ENCODE measurements at places on chromosomes 11 and 22.

- H3K27ac ChIP-seq, result peak overlapping the region; percentile 77
- peaks cover 41% of the 10 kb centered on the region for H3K4me1 ChIP-seq
- peak overlapping the region; percentile 47 for H3K4me3 ChIP-seq
Measured at GRCh38 chr22:37162221-37163095, 12.7 kb upstream of the IL2RB start.

DNA sequence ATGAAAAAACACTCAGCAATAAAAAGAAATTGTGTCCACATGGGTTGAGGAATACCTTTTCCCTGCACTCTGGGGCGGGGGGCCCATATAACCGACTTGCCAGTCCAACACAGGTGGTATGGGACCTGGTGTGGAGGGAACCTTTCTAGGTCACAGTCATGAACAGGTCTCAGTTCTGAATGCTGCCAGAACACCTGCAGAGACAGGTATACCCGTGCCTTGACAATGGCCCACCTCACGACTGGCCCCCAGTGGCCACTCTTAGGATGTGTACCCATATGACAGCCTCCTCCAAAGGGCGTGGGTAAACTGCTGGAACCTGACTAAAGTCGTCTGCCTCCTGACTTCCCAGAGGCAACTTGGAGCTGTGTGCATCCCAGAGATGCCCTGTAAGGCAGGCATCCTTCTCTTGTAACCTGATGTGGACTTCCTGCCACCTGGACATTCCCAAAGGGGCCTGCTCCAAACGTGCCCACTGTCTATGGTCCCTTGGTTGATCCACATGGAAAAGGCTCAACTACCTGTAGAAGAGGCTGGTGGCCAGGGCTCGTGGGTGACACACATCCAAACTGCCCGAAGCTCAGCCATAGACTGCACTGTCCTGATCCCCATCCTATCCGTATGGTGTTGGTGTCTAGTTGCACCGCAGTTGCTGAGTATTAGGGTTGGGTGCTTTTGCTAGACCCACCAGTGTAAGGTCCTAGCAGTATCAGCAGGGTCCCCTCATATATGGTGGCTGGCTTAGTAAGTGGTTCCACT, 859.3 kb downstream of the BRD1 start:
- no peaks in the 10 kb centered on the region for H3K36me3 ChIP-seq
- no peak overlapping the region for H3K27ac ChIP-seq
- peaks cover 9% of the 10 kb centered on the region for H3K27me3 ChIP-seq
- no peaks in the 10 kb centered on the region for H3K4me1 ChIP-seq
- no peak for DNase-seq

DNA sequence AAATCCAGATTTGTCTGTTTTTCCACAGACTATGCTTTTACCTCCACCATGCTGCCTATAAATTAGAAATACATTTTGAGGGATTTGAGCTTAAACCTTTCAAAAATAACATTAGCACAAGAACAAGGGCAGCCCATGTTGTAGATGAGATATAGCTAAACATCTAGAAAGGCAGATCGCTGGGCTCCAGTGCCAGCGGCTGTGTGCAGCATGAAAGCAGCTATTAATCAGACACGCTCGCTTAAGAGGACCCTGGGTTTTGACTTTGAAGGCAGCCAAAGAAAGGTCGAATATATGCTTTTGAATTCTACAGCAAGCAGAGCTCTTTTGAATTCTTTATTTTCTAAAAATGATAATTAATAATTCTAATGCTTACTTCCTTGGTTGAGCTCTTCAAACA, 684.0 kb downstream of the NELL1 start:
- no peak overlapping the region for H3K4me3 ChIP-seq
- no peaks in the 10 kb centered on the region for H3K27me3 ChIP-seq
- no peaks in the 10 kb centered on the region for H3K4me1 ChIP-seq
- H3K27ac ChIP-seq, result no peak overlapping the region

DNA sequence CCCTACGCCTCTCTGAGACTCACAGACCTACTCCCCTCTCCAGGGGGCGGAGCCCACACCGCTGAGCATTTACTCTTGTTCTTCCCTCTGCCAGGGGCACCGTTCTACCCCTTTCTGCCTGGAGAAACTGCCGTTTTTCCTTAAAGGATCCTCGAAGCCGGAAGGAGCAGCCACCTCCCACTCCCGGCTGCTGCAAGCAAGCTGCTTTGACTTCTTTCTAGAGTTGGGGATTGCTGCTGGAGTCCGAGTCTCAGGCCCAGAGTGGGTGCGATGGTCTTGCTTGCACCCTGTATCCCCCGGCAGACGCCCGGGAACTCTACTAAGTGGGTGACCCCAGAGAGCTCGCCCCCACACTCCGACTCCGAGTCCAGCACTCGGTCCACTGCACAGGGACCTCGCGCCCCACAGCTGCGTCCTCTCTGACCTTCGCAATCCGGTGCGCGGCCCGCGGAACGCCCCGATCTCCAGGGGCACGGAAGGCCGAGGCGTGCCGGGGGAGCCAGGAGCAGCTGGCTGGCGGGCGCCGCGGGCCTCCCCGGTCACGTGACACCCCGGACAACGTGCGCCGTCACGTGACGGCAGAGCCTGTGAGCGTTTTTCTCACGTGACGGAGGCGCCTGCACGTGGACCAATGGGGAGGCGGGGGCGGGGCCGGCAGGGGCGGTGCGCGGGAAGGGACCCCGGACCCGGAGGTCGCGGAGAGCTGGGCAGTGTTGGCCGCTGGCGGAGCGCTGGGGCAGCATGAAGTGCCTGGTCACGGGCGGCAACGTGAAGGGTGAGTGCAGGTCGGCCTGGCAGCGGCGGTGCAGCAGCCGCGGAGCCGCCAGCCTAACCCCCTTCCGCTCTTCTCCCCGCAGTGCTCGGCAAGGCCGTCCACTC, at the start of gene RAD9A:
RAD9A (plus strand) TSS at position 683 of the 879 bp plus-strand sequence; CDS start at position 742, 59 bp downstream.
- peak within 1 kb of the TSS; percentile 89 for H3K4me3 ChIP-seq
- no peaks in the 10 kb centered on the region for H3K27me3 ChIP-seq
- H3K4me1 ChIP-seq, result peaks cover 40% of the 10 kb centered on the region
- H3K36me3 ChIP-seq, result peaks cover 14% of the 10 kb centered on the region

DNA sequence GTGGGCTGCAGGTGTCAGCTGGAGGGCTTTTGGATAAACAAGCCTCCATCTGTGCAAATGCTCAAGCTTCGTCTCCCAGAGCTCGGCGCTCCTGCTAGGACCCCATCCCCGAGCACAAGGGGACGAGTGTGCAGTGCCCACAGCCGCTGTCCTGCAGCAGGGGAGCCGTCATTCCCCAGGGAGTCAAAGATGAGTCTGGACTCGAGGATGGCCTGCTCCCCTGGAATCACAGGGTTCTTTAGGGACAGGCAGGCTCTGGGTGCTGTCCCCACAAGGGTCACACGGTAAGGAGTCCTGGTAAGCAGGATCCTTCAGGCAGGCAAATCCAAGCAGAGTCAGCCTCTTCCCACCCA, 50.2 kb downstream of the APOL1 start:
- H3K27ac ChIP-seq, result no peak overlapping the region
- H3K4me3 ChIP-seq, result no peak overlapping the region
- no peaks in the 10 kb centered on the region for H3K27me3 ChIP-seq
- no peak for DNase-seq
- H3K36me3 ChIP-seq, result peaks cover 94% of the 10 kb centered on the region
